ENCODE measurements at places on chromosomes 1 and 21.
A peak's percentile ranks its signal among the peaks of the same experiment; 100 is the strongest.

GRCh38 chr1:115655306-115655663, 13.5 kb downstream of the VANGL1 start:
- no peak for DNase-seq

- DNase-seq: no peak
These were observed 59.7 kb downstream of the MYOM3 start for GRCh38 chr1:24052220-24052619.

DNA sequence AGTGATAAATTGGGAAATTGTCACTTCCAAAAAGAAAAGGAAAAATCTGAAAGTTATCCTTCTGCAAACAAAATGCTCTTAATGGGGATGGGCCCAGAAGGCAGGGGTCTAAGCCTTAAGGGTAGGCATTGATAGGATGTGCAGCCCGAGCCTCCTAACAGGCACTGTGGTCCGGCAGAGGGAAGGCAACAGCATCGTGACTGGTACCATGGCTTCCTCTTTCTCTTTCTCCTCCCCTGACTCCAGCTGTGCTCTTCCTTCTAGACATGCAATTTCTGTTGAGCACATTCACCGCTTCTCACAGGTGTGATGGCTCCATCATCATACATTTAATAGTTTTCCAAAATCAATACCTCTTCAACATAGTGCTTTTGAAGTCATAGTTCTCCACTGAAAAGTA, 91.5 kb downstream of the SELENOF start:
- peak; percentile 52 for DNase-seq

- no peak for DNase-seq
These were observed 254.0 kb downstream of the PTPRU start for GRCh38 chr1:29490204-29490934.

- no peak for DNase-seq
These were observed 139.4 kb downstream of the DHRS3 start for GRCh38 chr1:12478612-12478985.

DNA sequence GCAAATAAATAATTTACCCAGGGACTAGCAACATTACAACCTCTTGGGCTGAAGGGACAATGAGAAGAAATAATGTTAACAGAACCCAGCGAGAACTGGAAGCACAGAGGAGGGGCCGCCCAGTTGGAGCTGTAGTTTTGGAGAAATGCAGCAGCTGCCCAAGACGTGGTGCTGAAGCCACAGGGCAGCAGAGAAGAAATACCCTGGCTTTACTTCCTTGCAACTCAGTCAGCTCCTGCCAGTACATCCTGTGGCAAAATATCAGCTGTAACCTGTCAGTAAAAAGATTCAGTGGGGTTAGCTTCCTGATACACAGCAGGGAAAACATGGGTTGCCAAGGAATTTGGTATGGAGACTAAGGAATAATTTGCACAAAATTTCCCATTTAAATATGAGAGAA, 283.6 kb upstream of the USP25 start:
- DNase-seq: peak; percentile 60

- peak; percentile 84 for DNase-seq
These were observed 183.8 kb downstream of the DHRS3 start for GRCh38 chr1:12434174-12434573.

DNA sequence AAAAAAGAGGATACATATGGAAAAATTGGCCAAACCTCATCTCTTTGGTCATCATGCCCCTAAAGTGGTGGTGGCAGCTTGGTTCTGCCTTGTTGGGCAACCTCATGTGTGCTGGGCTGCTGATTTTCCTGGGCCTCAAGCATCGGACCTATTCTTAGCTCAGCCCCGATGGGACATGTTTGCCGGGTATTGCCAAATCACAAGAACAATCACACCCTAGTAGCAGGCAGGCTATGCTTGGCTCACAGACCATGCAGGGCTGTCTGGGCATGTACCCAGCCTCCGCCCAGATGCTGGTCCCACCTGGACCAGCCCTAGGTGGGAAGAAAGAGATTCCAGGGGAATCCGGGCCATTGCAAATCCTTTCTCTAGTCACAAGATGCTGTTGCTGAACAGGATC, 189.4 kb upstream of the FGGY start:
- peak; percentile 80 for DNase-seq

- no peak for DNase-seq
These were observed 8.2 kb upstream of the C1orf141 start for GRCh38 chr1:67142931-67143330.

DNA sequence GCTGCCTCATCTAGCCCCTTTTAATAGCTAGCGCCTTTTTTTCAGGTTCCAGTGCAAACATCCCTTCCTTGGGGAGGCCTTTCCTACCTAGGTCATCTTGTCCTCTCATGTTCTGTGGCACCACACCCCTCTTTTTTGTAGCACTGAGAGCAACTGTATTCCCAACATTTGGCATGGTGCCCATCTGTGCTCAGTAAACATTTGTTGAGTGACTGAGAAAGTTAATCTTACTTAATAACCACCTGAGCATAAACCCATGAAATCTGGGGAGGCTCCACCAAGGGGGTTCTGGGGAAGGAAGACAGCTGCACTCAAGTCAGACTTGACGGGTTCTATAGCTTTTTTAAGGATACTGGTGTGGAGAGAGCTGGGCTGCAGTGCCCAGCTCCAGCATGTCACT, 90.0 kb downstream of the NOS1AP start:
- no peak for DNase-seq

GRCh38 chr1:210244746-210245367, 12.3 kb downstream of the SERTAD4 start:
- no peak for DNase-seq

DNA sequence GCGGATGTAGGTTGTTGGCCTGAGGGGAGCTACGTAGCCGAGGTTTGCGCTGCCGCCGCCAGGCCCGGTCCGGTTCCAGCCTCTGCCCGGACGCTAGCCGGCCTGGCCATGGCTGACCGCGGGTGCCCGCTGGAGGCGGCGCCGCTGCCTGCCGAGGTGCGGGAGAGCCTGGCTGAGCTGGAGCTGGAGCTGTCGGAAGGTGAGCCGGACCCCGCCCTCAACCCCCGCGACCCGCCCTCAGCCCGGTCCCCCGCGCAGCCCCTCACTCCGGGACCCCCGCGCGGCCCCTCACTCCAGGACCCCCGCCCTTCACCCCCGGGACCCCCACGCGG, 299 bp downstream of the DIP2A start:
- DNase-seq: no peak

DNA sequence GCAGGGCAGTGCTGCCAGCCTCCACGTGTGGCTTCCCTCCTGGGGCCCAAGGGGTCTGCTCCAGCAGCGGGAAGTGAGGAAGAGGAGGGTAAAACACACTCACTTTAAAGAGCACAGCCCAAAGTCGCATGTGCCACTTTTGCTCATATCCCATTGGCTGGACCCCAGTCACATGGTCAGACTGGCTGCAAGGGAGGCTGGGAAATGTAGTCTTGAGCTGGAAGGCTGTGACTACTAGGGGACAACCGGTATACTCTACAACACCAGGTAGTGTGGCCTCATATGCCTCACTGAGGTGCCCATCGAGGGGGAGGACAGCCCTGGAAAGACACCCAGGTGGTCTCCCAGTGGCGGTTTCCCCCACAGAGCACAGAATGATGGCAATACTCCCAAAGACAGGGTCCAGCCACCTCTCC, 45.2 kb downstream of the CAMK2N1 start:
- peak; percentile 12 for DNase-seq

Data from MV-4-11 (cell line).